ENCODE measurements at places on chromosomes 6 and 20.

DNA sequence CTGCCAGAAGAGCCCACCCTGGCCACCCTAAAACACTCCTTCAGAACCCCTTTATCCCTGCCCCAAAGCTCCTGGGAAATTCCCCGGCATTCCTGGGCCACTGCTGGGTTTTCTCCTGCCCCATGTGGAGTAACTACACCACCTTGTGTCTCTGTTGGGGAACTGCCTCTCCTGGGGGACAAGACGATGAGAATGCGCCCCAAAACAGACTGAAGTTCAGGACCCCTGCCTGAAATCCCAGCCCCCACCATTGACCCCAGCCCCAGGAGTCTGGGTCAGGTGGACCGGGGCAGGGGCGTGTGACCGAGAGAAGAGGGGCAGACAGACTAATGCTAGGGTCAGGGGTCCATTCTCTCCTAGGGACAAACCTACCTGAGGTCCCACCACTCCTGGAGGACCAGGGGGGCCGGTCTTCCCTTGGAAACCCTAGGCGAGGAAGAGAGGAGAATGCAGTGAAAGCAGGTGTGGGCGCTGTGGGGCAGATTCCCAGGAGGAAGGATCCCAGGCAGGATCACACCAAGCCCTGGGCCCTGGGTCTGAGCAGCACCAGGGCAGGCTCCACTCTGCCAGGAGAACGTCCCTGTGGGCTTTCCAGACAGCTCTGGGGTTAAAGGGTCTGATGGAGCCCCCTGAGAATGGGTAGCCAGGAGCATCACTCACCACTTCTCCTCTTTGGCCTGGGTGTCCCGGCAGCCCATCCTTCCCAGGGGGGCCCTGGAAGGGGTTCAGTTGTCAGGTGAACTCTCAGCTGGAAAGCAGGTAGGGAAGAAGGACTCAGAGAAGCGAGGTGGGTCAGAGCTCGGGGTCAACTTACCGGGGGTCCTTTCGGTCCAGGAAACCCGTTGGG, 19.4 kb downstream of the COL11A2 start:
- peak; percentile 44 for DNase-seq

- DNase-seq = no peak
Measured at GRCh38 chr6:161493576-161494118, 219.8 kb upstream of the AGPAT4 start.

DNA sequence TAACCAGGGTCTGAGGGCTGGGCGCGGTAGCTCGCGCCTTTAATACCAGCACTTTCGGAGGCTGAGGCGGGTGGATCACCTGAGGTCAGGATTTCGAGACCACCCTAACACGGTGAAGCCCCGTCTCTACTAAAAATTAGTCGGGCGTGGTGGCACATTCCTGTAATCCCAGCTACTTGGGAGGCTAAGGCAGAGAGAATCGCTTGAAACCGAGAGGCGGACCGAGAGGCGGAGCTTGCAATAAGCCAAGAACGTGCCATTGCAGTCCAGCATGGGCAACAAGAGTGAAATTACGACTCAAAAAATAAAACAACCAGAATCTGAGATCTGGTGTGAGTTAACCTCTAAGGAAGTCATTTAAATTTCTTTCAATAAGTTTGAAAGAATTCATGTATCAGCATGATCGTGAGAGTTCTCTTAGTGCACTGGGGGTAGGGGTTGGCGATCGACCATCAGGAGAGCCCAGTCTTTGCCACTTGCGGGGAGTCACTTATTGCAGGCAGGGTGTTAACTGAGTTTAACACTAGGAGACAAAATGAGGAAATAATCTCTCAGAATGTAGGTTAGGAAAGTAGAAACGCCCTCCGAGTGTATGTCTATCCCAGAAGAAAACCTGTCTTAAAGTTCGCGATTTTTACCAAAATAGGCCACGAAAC, 206.5 kb upstream of the ZNF184 start:
- DNase-seq = no peak

DNA sequence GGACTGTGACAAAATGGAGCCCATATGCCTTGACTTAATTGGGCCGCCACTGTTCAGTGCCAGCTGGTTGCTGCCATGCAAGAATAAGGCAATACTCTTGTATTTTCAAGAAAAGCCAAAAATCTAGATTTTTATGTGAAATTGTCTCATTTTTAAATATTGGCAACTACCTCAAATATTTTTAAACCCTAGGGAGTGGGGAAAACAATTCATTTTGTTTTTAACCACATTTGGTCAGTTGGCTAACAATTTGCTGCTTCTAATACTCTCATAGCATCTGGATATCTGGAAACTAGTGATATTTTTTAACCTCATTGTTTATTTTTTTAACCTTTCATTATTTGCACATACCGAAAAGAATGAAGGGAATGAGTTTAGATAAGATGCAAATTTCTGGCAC, 91.0 kb downstream of the EYA2 start:
- no peak for DNase-seq

- DNase-seq = no peak
Measured at GRCh38 chr6:170257376-170257775, 33.5 kb downstream of the DLL1 start.

DNA sequence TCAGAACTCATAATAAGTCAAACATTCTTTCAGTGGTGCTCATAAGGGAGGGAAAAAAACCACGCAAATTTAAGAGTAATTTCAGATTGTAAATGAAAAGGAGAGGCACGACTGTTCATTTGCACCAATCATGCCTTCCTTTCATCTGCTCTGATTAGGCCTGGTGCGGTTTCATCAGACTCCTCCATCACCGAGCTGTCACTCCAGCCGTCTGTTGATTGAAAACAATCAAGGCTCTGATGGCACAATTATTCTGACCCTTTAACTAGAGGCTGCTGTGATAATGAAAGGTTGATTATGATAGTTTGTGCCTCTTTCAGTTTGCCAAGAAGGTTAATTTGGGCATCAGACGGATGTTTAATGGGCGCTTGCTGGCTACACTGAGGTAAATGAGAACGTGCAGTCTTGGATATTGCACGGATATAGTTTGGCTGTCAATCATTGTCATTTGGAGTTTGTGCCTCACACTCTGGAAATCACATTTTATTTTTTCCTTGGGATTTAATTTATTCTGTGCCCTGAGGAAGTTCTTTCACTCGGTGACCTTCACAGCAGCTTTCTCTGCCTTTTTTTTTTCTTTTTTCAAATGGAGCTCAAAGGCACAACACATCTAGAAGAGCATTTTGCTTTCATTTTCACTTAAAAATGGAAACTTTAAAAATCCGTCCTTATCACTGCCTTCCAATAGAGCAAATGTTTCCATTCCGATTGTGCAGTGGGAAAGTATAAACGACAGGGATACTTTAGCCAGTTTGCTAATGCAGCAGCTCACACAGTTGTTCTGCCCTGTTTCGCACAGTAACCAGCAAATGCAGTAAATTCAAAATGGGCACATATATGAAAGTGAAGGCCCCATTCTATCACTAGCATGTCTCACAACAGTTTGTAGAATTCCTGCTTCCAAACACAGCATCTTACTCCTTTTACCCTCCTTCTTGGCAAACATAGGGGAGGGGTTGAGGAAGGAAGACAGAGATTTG, 172.8 kb downstream of the KLHL32 start:
- no peak for DNase-seq

DNA sequence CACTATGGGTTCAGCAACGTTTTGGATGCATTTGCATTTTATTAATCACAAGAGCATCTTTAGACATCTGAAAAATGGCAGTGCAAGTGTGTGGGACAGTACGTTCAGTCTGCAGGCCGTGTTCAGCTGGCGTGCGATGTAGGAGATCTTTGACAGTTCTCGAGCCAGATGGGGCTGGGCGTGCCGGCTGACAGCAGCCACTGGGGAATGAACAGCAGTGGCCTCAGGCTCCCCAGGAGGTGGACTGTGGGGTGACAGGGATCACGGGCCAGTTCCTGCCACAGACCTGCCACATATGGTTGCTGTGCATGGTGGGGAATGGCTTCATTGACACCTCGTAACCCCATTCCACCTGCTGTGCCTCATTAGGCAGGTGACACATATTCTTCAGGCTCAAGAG, 16.4 kb upstream of the MLN start:
- DNase-seq = no peak

DNA sequence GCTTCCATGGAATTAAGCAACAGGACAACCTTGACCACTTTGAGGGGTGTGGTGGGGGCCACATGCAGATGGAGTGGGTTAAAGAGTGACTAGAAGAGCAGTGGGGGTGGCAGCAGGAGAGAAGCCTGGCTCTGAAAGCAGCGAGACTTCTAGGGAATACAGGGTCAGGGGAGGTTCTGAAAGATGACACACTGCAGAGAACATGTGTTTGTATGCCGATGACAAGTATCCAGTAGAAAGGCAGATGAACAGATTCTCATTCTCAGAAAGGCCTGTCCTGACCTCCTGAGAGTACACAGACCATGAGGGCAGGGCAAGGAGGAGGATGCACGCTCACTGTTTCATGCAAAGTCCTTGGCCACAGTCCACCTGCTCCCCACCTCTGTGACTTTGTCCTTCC, 2.9 kb downstream of the LPA start:
- no peak for DNase-seq

GRCh38 chr6:150981095-150981494, 115.6 kb downstream of the MTHFD1L start:
- peak; percentile 14 for DNase-seq

GRCh38 chr6:4677011-4677750, 99.0 kb upstream of the CDYL start:
- no peak for DNase-seq

DNA sequence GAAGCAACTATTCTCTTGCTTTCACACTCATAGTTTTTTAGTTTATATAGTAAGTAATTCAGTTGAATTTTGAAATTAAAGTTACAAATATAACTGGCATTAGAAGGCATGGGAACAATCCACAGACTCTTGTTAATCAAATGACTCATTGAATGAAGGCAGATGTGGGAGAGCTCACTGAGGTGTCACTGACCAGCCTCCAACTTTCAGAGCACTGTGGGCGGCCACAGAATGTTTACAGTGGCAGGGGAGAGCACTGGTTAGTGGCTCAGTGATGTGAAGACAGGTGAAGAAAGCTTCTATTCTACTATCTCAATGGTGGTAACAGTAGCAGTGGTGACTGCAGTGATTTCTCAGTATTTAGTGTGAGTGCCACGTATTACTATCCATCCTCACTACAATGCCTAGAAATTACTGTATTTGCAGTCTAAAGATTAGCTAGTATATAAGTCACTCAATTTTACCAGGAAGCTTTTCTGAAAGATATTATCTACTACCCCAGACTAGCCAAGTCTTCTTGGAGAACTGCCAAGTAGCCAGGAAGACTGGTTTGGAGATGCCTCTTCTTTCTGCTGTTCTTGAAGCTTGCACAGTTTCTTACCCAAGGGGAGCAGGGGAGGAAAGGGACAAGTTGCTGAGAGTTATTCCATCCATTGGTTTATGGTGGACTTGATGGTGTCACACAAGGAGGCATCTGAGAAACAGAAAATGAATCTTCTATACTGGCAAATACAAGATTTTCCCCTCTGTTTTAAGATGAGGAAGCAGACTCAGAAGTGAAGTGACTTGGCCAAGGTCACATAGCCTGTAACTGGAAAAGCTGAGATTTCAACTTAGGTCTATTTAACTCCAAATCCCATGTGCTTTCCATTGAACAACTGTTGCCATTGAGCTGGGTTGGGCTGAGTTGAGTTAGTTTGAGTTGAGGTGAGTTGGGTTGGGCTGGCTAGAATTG, 231.2 kb downstream of the ANKRD60 start:
- peak; percentile 61 for DNase-seq

DNA sequence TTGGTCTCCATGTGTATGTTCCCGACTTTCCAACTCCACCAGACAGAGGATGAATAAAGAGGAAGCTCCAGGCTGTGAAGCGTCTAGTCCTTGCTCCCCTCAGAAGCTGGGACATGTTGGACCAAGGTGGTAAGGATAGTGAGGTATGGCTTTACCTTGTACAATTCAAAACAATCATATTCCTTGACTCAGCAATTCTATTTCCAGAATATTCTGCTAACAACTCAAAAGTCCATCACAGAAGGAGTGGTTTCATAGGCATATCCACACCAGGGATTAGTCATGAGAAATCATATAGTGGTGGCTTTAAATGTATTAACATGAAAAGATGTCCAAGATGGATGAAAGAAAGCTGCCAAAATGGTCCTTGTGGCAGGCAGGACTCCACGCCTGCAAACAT, 19.8 kb downstream of the FKBP1A start:
- DNase-seq = no peak

GRCh38 chr6:157268835-157269234, 54.5 kb downstream of the TMEM242 start:
- no peak for DNase-seq

DNA sequence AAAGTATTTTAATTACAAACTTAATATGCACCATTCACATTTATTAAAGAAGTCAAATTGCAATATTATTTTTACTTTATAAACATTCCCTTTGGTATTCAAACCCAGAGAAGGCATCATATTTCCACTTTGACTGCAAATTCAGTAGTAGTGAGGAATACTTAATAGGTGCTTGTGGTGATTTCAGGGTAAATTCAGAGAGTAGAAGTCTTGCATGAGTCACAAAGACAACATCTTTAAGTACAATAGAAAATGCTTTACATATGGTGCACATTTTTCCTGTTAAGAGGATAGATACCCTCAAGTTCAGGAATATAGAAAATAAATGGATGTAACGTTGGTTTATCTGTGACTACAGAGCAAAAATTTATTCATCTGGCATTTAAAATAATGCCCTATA, 390.2 kb downstream of the TENT5A start:
- DNase-seq = no peak

- DNase-seq = no peak
Measured at GRCh38 chr6:2434912-2435311, 189.5 kb upstream of the GMDS start.

- DNase-seq = no peak
Measured at GRCh38 chr6:116411284-116411623, 40.5 kb downstream of the DSE start.

- no peak for DNase-seq
Measured at GRCh38 chr6:137157601-137158000, 15.8 kb downstream of the IL22RA2 start.

GRCh38 chr6:141580131-141580530, 552.6 kb upstream of the GJE1 start:
- no peak for DNase-seq

DNA sequence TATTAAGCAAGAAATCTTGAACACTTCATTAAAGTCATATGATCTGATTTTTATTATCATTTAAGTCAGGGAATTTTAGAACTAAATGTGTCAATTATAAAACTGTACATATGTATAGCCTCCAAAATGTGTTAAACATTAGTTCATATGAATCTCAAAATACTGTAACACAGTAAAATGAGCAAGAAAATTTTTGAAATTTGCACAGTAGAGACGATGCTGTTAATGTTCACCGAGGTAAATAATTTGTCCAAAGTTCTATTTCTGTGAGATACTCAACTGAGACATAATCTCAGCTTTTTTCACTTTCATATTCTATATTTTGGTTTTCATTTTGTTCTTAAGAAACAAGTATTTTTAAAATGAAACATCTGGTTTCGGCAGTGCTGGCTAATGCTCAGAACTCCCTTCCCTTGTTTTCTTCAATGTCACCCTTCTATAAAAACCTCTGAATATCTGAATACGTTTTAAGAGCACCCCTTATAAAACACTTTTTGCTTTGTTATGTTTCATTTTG, 353.1 kb downstream of the LAMA2 start:
- no peak for DNase-seq

GRCh38 chr6:21500314-21501020, 93.1 kb upstream of the SOX4 start:
- no peak for DNase-seq

GRCh38 chr20:63215101-63216040, 560 bp downstream of the YTHDF1 start:
- DNase-seq = peak; percentile 83

GRCh38 chr6:164825386-164825785, 484.0 kb downstream of the C6orf118 start:
- no peak for DNase-seq

- no peak for DNase-seq
Measured at GRCh38 chr6:41226752-41227151, 1.4 kb upstream of the TREML4 start.

GRCh38 chr20:58981628-58982364, 740 bp downstream of the NELFCD start:
- DNase-seq = peak; percentile 48

All from urothelium cell line (cell line).